ENCODE measurements at places on chromosomes 7 and 10.

DNA sequence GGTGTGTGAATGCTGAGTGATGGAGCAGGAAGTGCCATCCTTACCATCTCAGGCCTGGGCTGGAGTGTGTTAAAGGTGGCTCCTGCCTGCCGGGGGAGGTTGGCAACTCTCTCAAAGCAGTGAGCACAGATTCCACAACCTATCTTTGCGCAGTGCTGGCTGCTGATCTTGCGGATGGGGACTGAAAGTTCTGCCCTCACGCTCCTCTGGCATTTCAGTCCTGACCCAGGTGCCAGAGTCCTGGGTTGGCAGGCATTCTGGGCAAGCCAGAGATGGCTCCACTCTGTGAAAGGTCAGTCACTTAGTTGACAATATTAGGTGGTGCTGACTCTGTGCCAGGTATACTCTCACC, 315.5 kb downstream of the RPS24 start:
- DNase-seq, result peak; percentile 10

GRCh38 chr10:74585231-74586087, 240.9 kb upstream of the KAT6B start:
- no peak for DNase-seq

- no peak for DNase-seq
These were observed 32.8 kb downstream of the KIAA1549 start for GRCh38 chr7:138948403-138948802.

GRCh38 chr10:129956876-129957673, 7.0 kb downstream of the EBF3 start:
- no peak for DNase-seq

- no peak for DNase-seq
These were observed 522.3 kb downstream of the PTPRN2 start for GRCh38 chr7:158065340-158065739.

GRCh38 chr10:43172645-43173044, 34.4 kb downstream of the CSGALNACT2 start:
- DNase-seq, result no peak

DNA sequence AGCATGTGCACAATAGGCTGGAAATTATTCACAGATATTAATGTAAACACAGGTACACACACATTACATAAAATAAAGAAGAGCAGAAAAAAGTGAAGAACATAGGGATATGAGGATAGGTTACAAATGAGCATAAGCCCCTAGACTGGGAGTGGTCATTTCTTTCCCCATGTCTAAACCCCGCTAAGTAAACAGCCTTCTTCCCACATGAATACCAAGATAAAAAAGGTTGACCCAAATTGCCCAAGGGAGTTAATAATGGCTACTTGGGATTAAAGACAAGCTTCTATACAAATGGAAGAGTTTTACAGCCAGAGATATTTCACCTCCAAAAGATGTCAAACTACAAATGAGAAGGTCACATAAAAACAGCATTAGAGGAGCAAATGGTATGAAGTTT, 527.1 kb upstream of the CELF2 start:
- DNase-seq, result no peak

GRCh38 chr7:106824458-106824857, 40.6 kb upstream of the PIK3CG start:
- no peak for DNase-seq

GRCh38 chr7:76333511-76334101, 25.2 kb downstream of the YWHAG start:
- no peak for DNase-seq
